ENCODE measurements at places on chromosomes 11 and 22.

DNA sequence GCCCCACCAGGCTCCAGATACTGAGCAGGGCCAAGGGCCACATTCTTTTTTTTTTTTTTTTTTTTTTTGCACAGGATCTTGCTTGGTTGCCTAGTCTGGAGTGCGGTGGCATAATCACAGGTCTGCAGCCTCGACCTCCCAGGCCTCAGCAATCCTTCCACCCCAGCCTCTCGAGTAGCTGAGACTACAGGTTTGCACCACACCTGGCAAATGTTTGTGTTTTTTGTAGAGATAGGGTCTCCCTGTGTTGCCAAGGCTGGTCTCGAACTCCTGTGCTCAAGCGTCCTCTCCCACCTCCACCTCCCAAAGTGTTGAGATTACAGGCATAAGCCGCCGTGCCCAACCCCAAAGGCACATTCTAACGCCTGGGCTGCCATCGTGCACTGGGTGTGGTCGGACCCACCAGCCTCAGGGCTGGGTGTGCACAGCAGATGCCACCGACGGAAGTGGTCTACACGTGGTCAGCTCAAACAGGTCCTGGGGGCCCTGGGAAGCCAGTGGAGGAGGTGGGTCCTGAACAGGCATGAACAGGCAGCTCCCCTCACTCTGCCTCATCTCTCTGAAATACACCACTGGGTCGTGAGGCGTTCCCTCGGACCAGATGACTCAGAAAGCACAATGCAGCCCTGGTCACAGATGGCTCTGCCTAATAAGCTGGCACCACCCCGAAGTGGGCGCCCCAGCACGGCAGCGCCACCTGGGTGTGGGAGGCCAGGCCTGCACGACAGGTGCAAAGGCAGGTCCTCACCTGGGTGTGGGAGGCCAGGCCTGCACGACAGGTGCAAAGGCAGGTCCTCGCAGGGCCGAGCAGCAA, 5.1 kb upstream of the B4GALNT4 start:
- peak; percentile 29 for DNase-seq

- no peak for DNase-seq
These were observed 589.5 kb upstream of the CADM1 start for GRCh38 chr11:116093481-116094270.

- DNase-seq, result no peak
These were observed 552 bp downstream of the RIN1 start for GRCh38 chr11:66335531-66336233.

DNA sequence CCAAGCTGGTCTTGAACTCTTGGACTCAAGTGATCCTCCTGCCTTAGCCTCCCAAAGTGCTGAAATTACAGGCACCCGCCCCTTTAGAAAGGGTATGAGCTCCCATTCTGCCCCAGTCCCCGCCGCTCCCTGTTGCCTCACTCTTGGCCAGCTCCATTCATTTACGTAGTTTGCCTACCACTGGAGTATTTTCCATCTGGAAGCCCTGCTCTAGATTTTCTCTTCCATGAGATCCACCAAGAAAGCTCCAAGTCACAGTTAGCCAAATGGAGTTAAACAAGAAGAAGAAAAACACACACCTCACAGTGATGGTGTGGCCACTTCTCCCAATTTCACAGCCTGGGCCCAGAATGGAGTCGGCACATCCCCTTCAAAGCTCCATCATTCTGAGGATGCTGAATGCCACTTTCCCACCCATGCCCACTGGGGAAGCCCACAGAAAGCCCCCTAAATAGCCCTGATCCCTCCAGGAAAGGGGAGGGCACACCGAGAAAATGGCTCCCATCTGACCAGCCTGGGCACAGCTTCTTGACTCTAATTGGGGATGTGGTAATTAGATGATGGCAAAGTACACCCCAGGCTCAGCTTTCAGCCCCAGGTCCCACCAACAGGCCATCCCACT, 381.2 kb downstream of the MN1 start:
- DNase-seq, result no peak

DNA sequence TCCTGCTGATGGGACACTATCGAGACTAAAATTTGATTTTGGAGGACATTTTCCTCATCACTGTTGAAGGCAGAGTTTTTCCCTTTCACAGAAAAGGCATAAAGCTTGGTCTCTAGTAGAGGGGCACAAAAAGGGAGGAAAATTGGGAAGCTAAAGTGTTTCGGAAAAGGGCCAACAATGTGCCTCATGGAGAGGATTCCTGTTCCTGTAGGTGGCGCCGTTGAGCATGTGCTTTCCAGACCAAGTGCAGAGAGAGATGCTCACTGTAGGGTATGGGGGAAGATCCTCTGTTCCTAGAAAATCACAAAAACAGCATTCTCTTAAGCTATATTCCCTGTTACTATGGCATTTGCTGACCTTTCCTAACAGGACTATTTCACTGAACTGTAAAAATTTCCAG, 18.4 kb upstream of the OR4C5 start:
- DNase-seq, result no peak

GRCh38 chr11:60978546-60979380, 7.3 kb downstream of the CD6 start:
- DNase-seq, result no peak

GRCh38 chr11:88353835-88354496, 16.4 kb upstream of the CTSC start:
- DNase-seq, result no peak

DNA sequence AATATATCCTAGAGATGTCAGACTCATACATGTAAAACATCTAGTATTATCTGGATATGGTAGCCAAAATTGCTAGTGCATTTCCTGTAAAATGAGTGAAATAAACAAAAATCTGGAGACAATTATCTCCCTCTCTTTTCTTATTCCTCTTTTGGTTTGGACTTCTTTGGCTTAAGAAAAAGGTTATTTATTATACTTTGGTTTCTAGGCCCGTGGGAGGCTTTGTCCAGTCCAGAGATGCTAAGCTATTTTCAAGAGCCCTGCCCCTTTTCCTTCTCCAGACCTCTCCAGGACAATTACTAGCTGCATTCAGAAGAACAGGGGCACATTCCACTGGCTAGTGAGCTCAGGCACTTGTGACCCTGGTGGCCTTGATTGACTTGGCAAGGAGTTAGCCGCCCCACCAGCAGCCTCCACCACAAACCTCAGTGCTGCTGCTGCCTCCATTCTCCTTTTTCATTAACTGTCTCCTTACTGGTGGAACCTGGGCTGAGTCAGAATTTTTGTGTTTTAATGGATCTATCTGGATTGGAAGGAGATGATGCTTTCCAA, 747.3 kb upstream of the TENM4 start:
- DNase-seq, result no peak

Data from stimulated activated CD4-positive, alpha-beta T cell treated with anti-CD3 and anti-CD28 coated beads, Interleukin-15, amount 100 ng/mL, for 1 hour (primary cell).